ENCODE measurements at places on chromosomes 11 and 22.

GRCh38 chr11:18322818-18323570 is 627 bp downstream of the GTF2H1 start:
- no peak for DNase-seq

GRCh38 chr11:17511571-17511970 is 32.6 kb downstream of the USH1C start:
- DNase-seq = no peak

DNA sequence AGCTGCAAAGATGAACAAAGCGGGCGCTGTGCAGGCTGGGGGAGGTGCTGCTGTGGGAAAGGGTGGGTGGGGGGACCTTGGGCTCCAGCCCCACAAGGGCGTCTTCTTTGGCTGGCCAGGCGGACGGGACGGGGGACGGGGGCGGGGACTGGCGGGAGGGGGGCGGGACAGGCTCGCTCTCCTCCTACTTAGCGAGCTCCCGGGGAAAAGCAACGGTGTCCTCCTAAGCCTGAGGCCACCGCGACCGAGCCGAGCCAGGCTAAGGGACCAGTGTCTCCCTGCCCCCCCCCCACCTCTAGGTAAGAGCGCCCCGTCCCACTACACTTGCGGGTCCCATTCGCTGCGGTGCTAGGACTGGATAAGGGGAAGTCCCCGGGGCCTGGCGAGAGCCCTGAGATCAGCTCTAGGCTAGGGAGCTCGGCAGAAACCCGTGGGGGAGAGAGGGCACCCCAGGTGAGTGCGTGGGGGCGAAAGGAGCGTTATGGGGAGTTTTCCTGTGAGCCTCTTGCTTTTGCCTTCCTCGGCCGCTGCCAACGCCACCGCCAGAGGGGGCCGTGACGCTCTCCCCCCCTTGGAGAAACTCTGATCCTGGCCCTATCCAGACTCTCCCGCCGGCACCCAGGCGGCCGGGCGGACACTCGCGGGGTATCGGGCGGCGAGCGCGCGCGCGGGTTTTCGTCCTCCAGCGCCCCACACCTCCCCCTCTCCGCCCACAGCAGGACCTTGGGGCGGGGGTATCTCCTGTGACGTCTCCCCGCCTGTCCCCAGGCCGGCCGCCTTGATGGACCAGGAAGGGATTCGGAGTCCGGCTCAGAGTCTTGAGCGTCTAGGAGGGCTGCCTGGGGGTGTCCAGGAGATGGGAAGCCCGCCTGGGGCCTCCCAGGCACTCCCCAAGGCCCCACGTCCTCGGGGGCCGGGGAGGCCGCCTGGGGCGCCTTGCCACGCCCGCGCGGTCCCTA is at the start of gene PHLDB1:
Gene PHLDB1, plus strand, starts transcription at position 215 of the 959 bp plus-strand sequence. CDS start 6,222 bp downstream, outside the sequence.
- peak; percentile 27 for DNase-seq

DNA sequence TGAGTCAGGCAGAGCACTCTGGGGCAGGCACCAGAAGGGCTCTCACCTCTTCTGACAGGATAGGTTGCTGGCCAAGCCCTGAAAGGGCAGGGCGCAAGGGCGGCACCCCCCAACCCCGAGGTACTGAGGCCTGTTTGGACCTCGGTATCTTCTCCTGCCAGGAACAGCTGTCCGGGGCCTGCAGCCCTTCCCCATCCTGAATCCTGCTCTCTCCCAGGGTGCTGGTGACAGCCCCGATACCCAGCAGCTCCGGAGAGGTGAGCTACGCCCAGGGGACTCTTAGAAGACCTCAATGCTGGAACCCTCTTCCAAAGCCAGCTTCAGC is 79.1 kb downstream of the PHF21B start:
- no peak for DNase-seq

- no peak for DNase-seq
Measured at GRCh38 chr22:30731658-30732057, 37.0 kb downstream of the OSBP2 start.

DNA sequence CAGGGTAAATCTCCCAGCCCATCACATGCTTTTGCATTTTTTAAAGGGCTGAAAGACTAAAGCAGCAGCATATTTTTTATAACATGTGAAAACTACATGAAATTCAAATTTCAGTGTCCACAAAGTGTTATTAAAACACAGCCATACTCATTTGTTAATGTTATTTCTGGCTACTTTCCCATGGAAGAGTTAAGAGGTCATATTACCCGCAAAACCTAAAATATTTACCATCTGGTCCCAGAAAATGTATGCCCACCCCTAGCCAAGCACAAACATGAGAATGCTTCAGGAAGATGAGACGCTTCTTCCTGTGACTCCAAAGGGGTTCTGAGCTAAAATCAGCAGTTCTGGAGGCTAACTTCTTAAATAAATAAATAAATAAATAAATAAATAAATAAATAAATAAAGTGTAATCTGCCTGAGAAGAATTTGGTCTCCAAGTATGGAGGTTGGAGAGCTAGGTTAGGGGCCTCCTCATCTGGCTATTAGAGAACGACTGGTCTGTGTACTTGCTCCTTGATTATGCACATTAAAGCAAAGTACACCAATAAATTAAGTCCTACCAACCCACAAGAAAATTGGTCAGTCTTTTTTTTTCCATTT is 9.7 kb downstream of the IMMP1L start:
- DNase-seq = no peak

DNA sequence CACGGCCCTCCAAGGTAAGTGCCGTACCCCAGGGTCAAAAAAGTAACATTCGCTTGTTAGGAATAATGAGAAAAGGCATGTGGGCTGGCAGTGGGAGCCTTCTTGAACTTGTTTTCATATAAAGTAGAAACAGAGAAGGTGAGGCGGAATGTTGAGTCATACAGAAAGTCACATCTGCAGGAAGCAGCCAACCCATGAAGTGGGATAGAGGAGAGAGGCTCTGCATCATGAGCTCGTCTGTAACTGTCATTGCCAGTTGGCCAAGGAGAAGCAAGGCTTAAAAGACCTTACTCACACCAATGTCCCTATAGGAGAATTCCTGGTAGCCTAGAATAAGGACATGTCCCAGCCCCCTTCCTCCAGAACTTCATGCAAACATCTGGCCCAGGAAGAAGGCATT is 253.3 kb downstream of the BUD13 start:
- no peak for DNase-seq

- DNase-seq = no peak
Measured at GRCh38 chr11:83583757-83584366, 297.7 kb upstream of the CCDC90B start.

GRCh38 chr11:37926772-37927171 is 1328.7 kb upstream of the RAG2 start:
- no peak for DNase-seq

GRCh38 chr11:117676501-117676900 is 120.5 kb downstream of the DSCAML1 start:
- DNase-seq = no peak

GRCh38 chr11:119709638-119710346 is 19.2 kb downstream of the NECTIN1 start:
- DNase-seq = no peak

DNA sequence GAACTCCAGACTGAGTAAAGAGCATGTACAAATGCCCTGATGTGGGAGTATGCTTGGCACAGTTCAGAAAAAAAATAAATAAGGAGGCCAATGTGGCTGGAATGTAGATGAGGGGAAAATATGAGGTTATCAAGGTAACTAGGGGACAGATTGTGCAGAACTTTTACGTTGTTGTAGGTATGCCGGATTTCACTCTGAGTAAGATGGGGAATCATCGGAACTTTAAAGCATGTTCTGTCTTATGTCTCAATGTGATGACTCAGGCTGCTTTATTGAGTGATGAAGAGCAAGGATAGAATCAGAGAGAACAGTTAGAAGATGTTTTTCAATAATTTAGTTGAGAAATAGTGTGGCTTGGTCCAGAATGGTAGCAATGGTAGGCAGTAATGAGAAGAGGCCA is 130.4 kb downstream of the C11orf87 start:
- no peak for DNase-seq

DNA sequence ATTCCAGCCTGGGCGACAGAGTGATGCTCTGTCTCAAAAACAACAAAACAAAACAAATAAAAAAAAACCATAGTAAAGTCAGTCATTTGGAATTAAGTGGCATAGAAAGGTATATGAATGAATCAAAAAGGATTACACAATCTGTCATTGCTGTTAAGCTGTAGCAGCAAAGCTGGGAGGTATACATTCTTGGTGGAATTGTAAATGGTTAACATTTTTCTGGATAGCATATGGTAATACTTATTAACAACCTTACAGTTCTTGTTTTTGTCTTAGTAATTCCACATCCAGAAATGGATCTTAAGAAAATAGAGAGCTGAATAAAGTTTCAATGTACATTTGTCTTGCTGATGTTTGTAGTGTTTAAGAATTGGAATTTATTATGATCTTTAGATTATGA is 30.0 kb downstream of the DDX10 start:
- DNase-seq = no peak

DNA sequence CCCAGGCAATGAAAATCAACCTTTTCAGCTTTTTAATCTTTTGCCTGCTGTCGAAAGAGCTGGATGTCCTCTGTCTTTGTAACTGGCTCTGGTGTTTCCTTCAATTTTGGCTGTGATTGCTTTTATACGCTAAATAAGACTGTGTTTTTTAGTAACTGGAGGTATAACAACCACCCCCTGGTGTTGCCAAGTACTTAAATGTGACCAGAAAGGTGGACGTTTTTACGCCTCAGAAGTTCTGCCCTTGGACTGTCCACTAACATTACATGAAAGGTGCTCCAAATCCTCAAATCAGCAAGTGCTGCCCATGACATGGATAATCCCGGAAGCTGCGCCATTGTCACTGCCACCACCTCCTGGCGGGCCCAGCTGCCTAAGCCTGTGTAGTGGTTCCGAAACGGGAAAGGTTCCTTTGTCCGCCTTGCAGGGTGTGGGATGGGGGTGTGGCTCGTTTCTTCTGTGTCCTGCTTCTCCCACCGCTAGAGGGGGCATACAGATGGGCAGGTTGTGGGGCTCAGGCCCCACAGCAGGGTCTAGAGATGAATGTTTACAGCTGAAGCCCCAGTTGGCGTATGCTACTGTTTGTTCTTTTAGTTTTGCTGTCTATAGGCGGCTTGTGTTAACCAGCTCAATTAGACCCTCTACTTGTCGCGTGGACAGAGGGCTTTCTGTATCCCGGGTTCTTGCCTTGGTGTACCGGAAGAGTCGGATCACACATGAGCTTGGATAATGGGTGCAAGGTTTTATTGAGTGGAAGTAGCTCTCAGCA is 82.2 kb upstream of the SEPTIN5 start:
- DNase-seq = no peak

DNA sequence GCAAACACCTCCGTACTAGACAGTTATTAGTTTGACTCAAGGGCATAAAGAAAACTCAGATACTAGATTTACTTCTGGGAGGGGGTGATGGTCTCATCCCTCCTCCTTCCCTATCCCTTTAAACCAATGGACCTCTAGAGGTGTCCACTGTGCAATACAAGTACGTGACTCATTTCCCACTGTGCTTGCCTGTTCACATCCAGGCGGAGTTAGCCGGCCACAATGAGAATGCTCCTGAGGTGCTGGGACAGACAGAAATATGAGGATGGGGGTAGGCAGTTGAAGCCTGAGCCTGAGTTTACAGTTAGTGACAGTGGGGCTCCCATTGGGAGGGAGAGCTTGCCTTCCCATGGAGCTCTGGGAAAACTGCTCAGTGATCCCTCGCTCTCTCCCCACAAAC is 8.4 kb upstream of the PMM1 start:
- no peak for DNase-seq

DNA sequence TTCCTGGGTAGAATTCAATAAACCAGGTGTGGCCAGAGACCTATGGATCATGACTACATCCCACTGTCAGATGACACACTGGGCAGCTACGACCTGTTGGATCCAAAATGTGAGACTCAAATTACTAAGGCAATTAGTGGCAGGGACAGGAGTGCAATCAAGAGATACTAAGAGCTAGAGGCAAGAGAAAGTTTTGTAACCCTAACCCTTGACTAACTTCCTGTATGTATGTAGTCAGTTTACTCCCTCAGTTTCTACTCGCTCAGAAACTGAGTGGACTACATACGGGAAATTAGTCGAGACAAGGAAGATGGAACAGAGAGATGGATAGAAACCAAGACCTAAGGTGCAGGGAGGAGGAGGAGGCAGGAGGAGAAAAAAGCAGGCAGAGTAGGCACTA is 2.7 kb downstream of the CYB5R2 start:
- DNase-seq = no peak

GRCh38 chr11:59918987-59919589 is 19.1 kb upstream of the OOSP1 start:
- DNase-seq = no peak

GRCh38 chr11:104843150-104843836 is 55.0 kb downstream of the CASP12 start:
- no peak for DNase-seq

- no peak for DNase-seq
Measured at GRCh38 chr11:104161751-104162450, 2.0 kb downstream of the PDGFD start.

GRCh38 chr11:112478806-112479205 is 218.1 kb upstream of the PLET1 start:
- no peak for DNase-seq

DNA sequence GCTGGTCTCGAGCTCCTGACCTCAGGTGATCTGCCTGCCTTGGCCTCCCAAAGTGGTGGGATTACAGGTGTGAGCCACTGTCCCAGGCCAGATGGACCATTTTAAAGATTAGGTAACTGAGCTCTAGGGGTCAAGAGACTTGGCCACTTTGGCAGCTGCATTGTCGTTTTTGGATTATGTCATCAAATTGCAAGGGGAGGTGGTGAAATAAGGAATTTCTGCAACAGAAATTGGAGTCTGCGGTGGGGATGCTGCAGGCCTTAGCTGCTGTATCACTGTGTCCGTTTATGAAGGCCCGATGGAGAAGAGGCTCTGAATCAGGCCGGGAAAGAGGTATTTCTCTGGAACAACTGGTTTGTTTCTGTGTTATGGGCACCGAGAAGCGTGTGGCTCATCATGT is 34.6 kb downstream of the PTPRJ start:
- no peak for DNase-seq

GRCh38 chr11:130772266-130773227 is 143.7 kb downstream of the SNX19 start:
- DNase-seq = no peak

- DNase-seq = no peak
Measured at GRCh38 chr22:30217698-30218560, 28.6 kb downstream of the LIF start.

DNA sequence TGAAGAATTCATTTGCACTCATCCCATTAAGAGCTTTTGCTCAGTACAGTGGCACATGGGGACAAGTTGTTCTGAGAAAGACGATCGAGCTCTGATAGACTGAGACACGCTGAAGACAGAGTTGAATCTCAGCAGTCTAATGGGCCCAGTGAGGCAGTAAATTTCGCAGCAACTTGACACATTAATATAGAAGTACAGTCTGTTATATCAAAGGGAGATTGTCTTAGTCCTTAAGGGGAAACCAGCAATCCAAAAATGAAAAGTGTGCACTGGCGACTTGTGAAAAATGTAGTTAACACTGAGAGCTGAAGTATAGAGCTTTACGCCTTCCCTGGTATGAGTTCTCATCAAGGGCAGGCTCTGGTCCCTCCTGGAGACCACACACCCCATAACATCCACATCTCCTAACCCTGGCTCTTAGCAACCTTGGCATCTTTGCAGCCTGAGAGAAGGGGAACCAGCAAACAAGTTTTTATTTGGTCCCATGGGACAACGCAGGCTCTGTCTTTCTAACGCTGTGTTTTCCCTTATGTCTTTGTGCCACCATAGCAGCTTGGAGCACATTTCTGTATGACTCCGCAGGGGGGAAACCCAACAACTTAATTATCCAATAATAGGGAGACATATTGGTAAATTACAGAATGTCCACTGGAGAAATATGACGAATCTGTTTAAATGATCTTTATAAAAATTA is 952.5 kb downstream of the OPCML start:
- DNase-seq = no peak

All from stimulated activated CD4-positive, alpha-beta T cell treated with anti-CD3 and anti-CD28 coated beads, TNF-alpha, amount 100 ng/mL, for 1 hour (primary cell).